Activated CD8-positive, alpha-beta T cell treated with anti-CD3 and anti-CD28 coated beads, Interleukin-2, amount 10 ng/mL, durations not matched to agents 7 days and 5 days (primary cell): ENCODE measurements at places on chromosomes 1 and 21. TPM values are rescaled to one million over a fixed set of nuclear protein-coding genes. Genes with fewer than 3 reads are reported as not detected.

DNA sequence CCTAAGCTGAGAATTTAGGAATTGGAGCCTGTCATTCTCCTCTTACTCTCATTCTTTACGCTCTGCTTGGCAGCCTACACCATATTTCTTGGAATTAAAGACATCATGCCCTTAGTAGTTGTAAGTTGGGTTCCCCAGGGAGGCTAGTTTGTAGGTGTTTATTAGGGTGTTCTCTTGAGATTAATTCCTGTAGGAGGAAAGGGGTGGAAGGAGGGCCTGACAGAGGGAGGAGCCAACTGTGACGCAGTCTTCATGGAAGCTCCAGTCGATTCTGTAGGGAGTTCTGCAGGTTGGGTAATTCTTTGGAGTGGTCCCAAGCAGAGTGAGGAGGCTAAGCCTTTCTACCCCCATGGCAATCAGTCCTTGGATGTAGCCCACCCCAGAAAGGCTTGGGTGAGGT lies 111.4 kb downstream of the HHAT start:
- H3K27ac ChIP-seq = no peak overlapping the region
- no peaks in the 10 kb centered on the region for H3K36me3 ChIP-seq
- no peaks in the 10 kb centered on the region for H3K4me1 ChIP-seq
- H3K27me3 ChIP-seq = no peaks in the 10 kb centered on the region
- H3K4me3 ChIP-seq = no peak overlapping the region
- DNase-seq = no peak

DNA sequence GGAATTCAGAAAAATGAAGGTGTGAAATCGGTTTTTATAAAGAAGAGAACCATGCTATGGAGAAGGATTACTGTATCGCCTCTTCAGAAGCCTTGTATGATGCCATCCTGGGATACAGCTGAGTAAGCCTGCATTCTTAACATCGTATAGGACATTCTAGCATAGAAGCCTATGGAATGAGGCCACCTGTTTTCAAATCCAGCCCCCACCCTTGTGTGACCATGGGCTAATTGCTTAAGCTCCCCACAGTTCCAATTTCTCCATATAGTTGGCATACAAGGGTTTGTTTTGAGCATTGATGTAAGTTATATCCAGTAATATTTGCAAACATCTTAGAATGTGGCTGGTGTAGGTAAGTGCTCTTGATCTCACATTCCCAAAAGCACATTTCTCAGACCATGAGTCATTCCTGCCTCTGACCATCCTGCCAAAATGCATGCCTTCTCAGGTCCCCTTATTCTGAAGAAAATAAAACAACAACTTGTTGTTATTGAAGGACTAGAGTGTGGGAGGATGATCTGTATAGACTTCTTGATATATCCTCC lies 1.5 kb downstream of the OR14A2 start:
- no peaks in the 10 kb centered on the region for H3K27me3 ChIP-seq
- no peak for DNase-seq
- no peaks in the 10 kb centered on the region for H3K36me3 ChIP-seq
- no peaks in the 10 kb centered on the region for H3K4me1 ChIP-seq

The GBP5 gene
- 261 TPM for total RNA-seq

DNA sequence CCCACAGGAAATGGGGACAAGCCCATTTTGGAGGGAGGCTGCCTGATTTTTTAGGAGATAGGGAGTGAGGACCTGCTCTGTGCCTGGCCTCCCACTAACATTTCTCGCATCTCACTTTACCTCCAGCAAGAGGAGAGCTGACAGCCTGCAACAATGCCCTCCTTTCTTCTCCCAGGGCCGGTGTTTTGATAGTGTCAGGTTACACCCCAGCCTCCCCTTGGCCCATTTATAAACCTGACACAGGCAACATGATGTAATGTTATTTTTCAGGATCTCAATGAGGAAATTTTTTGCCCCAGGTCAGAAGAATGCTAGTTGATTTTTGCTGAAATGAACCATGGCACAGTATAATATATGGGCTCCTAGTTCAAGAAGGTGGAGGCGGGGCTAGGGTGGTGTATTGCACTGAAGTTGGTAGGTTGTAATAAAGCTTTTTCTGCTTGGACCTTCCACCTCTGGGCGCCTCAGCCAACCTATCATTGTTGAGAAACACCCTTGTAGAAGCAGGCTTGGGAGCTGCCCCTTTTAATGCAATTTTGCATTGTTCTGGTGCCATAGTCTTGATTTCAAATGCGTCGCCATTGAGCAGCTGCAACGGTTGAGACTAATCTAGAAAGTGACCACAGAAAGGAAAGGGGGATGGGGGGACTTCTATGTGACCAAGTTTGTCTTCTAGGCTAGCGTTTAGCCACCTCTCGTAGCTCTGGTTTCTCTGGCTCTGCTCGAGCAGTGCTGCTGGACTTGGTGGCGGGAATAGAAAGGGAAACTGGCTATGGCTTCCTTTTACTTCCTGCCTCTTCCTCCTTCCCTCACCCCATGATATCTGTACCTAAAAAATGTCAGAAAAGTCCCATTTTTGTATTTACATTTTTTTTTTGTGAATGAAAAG lies 53.0 kb downstream of the PBX1 start:
- DNase-seq = no peak
- no peaks in the 10 kb centered on the region for H3K4me1 ChIP-seq
- no peak overlapping the region for H3K27ac ChIP-seq
- H3K27me3 ChIP-seq = no peaks in the 10 kb centered on the region
- no peak overlapping the region for H3K4me3 ChIP-seq

The MAP3K7CL gene
- 3.4 TPM for total RNA-seq

The CXADR gene
- total RNA-seq = 0.26 TPM

GRCh38 chr1:211330282-211330936 lies 3.8 kb downstream of the TRAF5 start:
- H3K4me1 ChIP-seq = peaks cover 82% of the 10 kb centered on the region
- H3K27me3 ChIP-seq = no peaks in the 10 kb centered on the region
- H3K27ac ChIP-seq = peak overlapping the region; percentile 92
- no peak for DNase-seq
- peak overlapping the region; percentile 89 for H3K4me3 ChIP-seq

DNA sequence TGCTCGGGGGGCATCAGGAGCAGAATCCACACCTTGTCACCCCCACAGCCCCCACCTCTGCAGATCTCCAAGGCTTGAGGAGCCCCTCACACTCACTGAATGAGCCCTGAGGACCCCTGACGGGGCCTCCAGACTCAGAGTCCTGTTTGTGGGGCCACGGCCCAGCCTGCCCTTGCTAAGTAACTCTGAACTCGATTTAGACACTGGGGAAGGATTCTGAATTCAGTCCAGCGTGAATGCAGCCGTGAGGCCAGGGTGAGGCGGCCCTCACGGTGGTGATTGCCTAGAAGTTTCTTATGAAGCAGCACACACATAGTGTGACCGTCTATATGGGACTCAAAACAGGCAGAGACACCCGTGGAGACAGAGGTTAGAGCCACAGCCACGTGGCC lies 58.9 kb upstream of the ADARB1 start:
- H3K27ac ChIP-seq = no peak overlapping the region
- H3K4me3 ChIP-seq = no peak overlapping the region
- no peak for DNase-seq
- peaks cover 9% of the 10 kb centered on the region for H3K4me1 ChIP-seq
- H3K27me3 ChIP-seq = peaks cover 22% of the 10 kb centered on the region

- H3K4me1 ChIP-seq = no peaks in the 10 kb centered on the region
- H3K4me3 ChIP-seq = no peak overlapping the region
- no peaks in the 10 kb centered on the region for H3K27me3 ChIP-seq
- no peak overlapping the region for H3K27ac ChIP-seq
- no peaks in the 10 kb centered on the region for H3K36me3 ChIP-seq
Measured at GRCh38 chr1:220925707-220926106, 46.5 kb downstream of the HLX start.

GRCh38 chr1:109689844-109690405 lies 2.3 kb downstream of the GSTM1 start:
- no peak for DNase-seq
- H3K27me3 ChIP-seq = no peaks in the 10 kb centered on the region
- H3K4me3 ChIP-seq = no peak overlapping the region
- H3K36me3 ChIP-seq = peaks cover 4% of the 10 kb centered on the region
- H3K27ac ChIP-seq = no peak overlapping the region

- DNase-seq = no peak
- H3K4me3 ChIP-seq = no peak overlapping the region
- H3K27me3 ChIP-seq = no peaks in the 10 kb centered on the region
- no peaks in the 10 kb centered on the region for H3K4me1 ChIP-seq
- no peak overlapping the region for H3K27ac ChIP-seq
Measured at GRCh38 chr1:52880206-52880605, 37.6 kb downstream of the ZYG11A start.

The KCND3 gene
- total RNA-seq = not detected

DNA sequence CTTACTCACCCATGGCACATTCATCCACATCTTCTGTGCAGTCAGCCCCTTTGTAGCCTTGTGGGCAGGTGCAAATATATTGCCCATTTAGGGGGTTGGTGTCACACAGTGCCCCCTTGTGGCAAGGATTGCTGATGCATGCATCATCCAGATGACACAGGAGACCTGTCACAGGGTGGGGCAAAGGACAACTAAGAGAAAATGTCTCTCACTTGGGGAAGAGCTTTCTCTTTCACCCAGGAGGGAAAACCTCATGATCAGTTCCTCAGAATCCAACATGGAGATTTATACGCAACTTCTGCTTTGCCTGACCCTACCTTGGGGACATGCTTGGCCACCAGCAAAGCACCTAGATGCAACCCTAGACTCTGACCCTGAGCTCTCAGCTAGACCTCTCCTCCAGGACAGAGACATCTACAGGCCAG lies 71.8 kb upstream of the ADAM30 start:
- no peaks in the 10 kb centered on the region for H3K27me3 ChIP-seq
- peak overlapping the region; percentile 84 for H3K27ac ChIP-seq
- peaks cover 51% of the 10 kb centered on the region for H3K36me3 ChIP-seq
- DNase-seq = peak; percentile 87

- no peak overlapping the region for H3K27ac ChIP-seq
- no peaks in the 10 kb centered on the region for H3K27me3 ChIP-seq
- no peak for DNase-seq
- peaks cover 12% of the 10 kb centered on the region for H3K4me1 ChIP-seq
- H3K4me3 ChIP-seq = no peak overlapping the region
- peaks cover 58% of the 10 kb centered on the region for H3K36me3 ChIP-seq
Measured at GRCh38 chr1:33330361-33330890, 9.5 kb upstream of the A3GALT2 start.

DNA sequence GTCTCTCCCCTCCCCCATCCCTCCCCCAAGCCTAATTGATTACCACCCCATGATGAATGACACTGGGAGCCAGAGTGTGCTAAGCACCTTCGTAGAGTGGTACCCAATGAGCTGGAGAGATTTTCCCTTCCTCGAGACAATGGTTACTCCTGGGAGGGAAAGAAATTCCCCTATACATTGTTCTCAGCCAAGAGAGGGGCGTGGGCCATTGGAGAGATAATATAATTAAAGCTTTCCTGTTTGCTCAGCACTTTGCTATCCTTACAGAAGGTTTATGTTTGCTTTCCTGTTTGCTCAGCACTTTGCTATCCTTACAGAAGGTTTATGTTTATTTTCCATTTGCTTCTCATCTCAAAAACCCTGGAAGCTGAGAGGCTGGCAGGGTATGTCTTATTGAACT lies 126.1 kb upstream of the KLHDC7A start:
- DNase-seq = no peak
- no peaks in the 10 kb centered on the region for H3K36me3 ChIP-seq
- no peak overlapping the region for H3K27ac ChIP-seq
- H3K27me3 ChIP-seq = peaks cover 16% of the 10 kb centered on the region
- no peaks in the 10 kb centered on the region for H3K4me1 ChIP-seq

DNA sequence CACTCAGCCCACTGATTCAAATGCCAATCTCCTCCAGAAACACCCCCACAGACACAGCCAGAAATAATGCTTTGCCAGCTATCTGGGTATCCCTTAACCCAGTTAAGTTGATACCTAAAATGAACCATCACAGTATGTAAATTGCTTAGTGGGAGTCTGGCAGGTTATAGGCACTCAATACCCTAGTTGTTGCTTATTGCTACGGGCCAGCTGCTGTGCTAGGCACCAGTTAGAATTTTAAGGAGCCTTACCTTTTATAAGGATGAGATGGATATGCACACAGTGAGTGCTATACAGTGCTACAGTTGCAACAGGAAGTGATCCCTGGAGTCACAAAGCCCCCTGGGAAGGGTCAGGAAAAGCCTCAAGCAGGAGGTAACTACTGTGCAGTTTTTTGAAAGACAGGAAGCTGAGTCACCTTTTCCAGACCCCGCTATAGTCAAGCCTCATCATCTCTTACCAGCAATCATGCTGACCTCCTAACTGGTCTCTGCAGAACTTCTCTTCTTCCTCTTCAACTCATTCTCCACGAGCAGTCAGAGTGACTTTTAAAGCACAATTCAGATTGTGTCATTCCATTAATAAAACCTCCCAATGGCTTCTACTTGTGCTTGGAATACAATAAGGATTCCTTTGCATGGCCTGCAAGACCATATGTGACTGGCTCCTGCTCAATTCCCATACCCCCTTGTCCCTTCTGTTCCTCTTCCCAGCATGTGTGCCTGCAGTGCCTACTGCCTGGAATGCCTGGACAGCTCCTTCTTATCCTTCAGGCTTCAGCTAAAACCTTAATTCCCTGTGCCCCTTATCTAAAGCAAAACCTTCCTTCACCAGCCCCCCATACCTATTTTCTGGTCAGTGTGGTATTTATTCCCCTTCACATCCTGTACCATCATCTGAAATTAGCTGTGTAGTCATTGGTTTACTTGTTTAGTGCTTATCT lies 10.4 kb upstream of the TLR5 start:
- no peaks in the 10 kb centered on the region for H3K27me3 ChIP-seq
- H3K27ac ChIP-seq = no peak overlapping the region
- peaks cover 10% of the 10 kb centered on the region for H3K4me1 ChIP-seq

DNA sequence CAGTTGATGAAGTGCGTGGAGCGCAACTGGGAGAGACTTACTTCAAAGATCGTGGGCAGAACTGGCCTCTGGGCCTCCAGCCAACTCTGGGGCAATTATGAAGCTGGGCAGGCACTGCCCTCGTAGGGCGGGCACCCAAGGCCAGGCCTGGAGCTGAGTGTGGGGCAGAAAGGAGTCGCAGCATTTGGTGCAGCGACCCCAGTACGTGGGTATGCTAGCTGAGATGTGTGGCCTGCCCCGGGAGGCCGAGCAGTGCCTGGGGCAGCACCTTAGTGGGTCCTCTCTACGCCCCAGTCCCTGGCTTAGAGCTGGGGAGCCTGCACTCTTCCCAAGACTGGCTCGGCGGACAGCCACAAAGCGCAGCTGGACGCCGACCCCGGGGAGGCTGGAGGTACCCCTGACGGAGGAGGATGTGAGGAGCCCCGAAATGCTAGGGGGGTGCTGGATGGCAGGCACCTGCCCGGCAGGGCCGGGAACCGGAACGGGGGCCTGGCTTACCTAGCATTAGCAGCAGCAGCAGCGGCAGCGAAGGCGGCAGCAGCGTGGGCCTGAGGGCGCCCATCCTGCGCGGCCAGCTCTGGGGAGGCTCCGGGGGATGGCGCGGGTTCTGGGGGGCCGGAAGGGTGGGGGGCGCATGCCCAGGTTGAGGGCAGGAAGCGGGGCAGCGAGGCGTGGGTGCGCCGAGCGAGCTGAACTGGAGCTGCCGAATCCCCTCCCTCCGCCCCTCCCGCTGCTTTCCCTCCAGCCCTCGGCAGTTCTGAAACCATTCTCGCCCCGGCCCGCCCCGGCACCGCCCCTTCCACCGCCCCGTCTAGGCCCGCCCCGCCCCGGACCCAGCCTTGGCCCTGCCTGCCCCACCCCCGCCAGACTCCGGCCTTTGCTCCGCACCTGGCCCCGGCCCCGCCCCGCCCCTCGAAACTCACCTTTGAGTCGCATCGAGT lies at the start of gene IGSF8:
IGSF8 (minus strand) TSS at position 709 of the 941 bp plus-strand sequence; CDS start at position 562, 147 bp downstream.
- H3K27ac ChIP-seq = peak within 1 kb of the TSS; percentile 91
- H3K4me1 ChIP-seq = peaks cover 57% of the 10 kb centered on the region
- peak within 1 kb of the TSS; percentile 88 for H3K4me3 ChIP-seq
- H3K27me3 ChIP-seq = no peaks in the 10 kb centered on the region

The DHRS3 gene
- 89.5 TPM for total RNA-seq

The SH2D1B gene
- not detected for total RNA-seq

The ADAMTS4 gene
- 0.82 TPM for total RNA-seq
